ENCODE measurements at places on chromosomes 4 and X.
A peak's percentile ranks its signal among the peaks of the same experiment; 100 is the strongest.

- DNase-seq = no peak
These were observed 366.6 kb upstream of the GRIA3 start for GRCh38 chrX:122817321-122817955.

DNA sequence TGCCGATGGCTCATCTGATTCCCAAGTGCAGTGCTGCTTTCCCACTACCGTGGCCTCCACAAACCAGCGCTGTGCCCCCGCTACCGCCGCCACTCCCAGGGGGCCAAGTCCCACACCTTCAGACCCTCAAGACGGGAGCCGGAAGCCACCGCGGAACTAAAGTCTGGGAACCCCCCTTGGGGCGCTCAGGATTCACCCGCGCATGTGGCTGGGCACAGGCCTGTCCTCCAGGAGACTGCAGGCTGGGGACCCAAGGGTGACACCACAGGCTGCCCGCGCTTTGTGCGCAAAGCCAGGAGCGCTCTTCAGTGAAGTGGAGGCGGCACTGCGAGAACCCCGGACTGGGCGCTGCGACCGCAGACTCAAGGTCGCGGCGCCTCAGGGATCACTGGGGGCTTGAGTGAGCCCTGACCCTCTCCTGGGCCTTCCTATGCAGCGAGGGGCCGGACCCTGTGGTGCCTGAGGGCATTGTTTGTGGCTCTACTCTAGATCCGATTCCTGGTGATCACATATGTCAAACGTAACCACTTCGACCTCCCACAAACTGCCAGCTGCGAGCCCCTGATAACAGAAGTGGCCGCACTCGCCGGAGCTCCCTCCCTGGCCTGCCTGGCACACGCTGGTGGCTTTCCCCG, 20.4 kb upstream of the TBC1D14 start:
- DNase-seq = peak; percentile 82

DNA sequence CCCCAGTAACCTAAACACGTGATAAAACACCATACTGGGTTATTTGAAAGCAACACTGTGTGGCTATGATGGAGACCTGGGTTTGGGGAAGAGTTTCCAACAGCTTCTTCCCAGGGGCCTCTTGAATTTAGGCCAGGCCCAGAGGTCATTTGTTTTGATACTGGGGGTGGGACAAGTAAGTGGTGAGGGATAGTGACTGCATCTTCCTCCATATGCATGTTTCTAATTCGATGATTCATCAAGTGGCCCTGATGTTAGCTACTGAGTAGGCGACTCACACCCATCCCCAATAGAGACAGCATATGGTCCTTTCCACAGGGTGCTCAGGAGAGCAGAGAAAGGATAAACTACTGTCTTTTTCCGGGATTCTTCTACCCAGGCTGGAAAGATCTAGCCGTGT, 2.7 kb downstream of the NDP start:
- DNase-seq = no peak

DNA sequence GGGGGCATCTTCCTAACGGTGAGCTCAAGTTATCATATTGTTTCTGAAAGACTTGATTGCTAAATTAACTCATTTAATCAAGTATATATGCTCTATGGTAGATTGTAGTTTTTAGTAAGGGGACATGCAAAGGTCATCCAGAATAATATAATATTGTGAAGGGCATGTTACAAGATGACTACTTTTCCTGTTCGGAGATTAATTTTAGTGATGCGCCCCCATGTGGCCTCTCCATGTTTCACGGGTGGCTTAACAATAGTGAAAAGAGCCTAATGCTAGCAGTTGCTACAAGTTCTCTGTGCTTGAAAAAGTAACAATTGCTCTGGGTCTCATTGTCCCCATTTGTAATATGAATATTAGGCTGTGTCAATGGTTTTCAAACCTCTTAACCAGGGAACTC, 12.2 kb downstream of the SMPX start:
- DNase-seq = peak; percentile 26

GRCh38 chrX:40524423-40524822, 56.3 kb upstream of the ATP6AP2 start:
- no peak for DNase-seq

- no peak for DNase-seq
These were observed 24.3 kb upstream of the TEX13C start for GRCh38 chrX:125295337-125295736.

DNA sequence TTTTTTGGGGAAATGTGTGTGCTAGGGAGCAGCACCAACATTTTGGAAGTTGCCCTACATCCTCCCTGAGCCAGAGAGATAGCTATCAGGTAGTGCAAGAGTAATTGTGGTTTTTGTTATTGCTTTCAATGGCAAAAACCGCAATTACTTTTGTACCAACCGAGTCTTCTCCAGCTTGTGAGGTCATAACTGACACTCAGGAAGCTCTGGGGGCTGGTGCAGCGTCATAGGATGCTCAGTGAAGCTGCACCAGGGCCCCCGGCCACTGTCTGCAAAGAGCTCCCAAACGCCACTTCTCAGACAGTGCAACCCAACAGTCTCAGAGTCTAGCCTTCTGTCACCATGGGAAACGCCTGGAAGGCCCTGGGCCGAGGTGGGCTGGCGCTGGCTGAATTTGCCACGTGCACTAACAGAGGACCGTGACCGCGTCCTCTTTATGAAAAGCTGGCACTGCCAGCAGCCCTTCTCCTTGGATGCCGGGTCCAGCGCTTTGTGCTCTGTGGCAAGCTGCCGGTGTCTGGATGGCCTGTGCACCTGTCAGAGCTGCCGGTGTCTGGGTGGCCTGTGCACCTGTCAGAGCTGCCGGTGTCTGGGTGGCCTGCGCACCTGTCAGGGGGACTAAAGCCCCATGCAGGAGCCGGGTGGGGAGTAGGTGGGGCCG, 19.4 kb downstream of the SH3TC1 start:
- no peak for DNase-seq

DNA sequence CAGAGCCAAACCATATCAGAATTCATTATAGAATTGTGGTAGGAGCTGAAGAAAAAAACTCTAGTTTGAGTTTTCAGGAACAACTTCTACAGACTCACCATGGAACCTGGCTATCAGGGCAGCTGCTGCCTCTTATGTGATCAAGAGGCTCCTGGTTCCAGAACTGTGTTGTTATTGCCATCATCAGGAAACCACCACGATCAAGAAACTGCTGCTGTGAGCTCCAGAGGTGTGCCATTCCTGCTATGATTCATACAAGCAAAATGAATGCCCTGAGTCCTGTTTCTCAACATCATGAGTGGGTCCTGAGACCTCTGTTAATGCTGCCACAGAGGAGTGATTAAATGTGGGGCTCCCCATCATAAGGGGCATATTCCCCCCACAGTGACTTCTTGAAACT, 43.7 kb downstream of the TASL start:
- DNase-seq = no peak

DNA sequence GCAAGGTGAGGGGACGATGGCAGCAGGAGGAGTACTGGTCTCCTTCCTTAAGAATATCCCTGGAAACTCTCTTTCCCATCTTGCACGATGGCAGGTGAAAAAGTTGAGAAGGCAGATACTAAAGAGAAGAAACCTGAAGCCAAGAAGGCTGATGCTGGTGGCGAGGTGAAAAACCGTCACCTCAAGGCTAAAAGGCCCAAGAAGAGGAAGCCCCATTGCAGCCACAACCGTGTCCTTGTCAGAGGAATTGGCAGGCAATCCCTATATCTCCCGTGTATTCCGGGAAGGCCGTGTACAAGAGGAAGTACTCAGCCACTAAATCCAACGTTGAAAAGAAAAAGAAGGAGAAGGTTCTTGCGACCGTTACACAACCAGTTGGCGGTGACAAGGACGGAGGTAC, 40.0 kb downstream of the CRLF2 start:
- DNase-seq = no peak

- peak; percentile 17 for DNase-seq
These were observed 17.0 kb upstream of the SLAIN2 start for GRCh38 chr4:48324281-48324680.

GRCh38 chrX:112628288-112628687, 51.5 kb downstream of the LHFPL1 start:
- DNase-seq = no peak

DNA sequence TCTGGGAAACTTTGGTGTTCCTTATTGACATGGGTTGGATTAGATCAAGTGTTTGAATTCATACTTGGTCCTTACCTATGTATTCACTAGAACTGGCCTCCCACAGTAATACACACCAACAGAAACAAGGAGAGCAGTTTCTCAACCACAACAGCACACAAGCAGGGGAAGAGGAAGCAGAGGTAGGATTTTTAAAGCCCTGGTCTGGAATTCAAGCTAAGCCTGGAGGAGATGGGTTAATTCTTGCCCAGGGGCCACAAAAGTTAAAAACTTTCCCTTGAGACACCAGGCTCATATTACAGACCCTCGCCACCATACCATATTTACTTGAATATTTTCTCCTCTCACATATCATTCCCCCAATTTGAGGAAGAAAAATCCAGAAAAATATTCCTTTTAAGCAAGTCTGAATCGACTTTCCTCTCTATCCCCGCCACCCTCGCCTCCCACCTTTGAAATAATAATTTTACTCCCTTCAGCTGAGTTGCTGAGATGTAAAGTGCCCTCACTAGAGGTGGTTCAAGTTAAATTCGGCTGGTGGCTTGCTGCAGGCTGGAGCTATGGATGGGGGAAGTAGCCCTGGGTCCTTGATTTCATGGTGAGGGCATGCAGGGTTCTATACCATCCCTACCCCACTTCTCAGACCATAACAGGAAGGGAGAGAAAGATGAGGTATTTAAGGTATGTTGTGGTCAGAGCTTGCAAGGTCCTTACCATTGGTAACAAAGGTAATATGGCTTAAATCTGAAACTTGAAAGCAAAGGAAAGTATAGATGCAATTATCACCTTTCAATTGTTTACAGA, 440.2 kb downstream of the INPP4B start:
- DNase-seq = peak; percentile 10

DNA sequence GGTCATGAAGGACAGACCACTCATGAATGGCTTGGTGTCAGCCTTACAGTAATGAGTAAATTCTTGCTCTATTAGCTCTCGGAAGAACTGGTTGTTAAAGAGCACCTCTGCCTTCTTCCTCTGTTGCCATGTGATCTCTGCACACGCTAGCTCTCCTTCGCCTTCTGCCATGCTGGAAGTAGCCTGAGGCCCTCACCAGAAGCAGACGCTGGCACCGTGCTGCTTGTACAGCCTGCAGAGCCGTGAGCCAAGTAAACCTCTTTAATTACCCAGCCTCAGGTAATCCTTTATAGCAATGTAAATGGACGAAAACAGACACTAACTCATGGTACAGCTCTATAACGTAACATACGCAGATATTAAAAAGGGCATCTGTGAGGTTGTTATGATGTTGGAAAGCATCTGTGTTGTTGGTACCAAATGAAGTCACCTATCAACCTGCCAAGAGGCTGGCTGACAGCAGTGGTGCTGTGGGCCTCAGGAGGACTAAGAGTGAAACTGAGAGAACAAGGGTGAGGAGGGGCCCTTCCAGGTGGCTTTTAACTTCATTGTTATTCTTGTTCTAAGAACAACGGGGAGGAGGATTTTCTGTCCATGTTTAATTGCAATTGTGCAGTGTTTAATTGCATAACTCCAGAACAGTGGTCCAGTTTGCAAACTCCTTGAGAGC, 69.2 kb downstream of the CRMP1 start:
- DNase-seq = no peak

DNA sequence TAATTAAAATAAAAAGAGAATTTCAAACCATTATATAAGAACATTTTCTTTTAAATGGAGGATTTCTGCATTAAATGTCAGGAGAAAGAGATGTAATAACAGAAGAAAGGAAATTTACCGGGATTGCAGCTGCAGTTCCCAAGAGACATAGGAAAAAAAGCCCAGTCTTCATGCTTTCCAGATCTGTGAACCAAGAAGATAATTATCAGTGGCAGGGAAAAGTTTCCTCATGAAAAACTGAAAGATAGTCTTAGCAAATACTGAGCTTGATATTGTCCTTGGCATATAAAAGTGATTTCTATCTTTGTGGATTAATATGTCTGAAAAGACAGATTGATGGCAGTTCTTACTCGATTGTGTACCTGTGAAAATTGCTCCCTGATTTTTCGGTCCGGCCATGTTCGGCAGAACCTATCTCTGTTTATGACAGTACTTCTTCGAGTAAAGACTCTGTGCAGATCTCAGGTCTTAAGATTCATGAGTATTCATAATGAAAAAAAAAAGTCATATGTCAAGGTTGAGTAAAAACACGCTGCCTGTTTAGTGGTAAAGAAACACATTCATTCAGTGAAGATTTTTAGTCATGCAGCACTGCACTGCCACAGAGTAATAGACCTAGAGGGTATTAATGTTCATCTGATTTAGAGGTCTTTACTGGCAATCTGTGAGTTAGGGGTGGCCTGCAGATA, 29.6 kb downstream of the SPARCL1 start:
- DNase-seq = no peak

DNA sequence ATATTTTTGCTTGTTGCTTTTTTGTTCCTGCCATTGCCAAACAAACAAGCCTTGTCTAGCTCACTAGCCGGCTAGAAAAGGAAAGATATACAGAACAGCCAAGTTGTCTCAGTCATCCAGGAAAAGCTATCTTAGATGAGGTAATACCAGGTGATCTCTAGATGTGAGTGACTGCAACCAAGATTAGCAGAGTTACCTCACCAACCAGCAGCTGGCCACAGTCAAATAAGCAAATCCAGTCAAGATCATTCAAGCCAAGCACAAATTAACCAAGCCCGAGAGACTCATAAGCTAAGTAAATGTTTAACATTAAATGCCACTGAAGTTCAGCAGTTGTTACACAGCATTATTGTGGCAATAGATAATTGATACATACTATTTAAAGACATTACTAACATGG, 108.6 kb downstream of the CENPC start:
- DNase-seq = no peak

DNA sequence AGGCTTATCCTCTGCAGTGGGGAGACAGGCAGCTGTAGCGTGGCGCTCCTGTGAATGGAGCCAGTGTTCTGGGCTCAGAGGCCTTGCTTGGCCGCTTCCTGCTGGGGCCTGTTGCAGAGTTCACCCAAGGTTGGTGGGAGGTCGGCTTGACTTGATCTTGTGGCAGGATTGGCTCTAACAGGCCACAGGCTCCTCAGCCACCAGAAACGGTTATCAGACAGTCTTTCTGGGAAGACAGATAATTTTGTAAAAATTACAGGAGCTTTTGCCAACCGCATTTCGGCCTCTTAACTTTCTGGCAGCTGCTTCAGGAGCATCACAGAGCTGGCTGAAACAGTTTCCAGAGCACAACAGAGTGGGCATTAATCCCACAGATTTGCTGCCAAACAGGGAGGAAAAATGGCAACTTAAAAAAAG, 66.4 kb downstream of the DIPK2B start:
- DNase-seq = no peak

- no peak for DNase-seq
These were observed 95.0 kb downstream of the GASK1B start for GRCh38 chr4:158077835-158078234.

- DNase-seq = no peak
These were observed 606.9 kb downstream of the RPA4 start for GRCh38 chrX:97490656-97491055.

DNA sequence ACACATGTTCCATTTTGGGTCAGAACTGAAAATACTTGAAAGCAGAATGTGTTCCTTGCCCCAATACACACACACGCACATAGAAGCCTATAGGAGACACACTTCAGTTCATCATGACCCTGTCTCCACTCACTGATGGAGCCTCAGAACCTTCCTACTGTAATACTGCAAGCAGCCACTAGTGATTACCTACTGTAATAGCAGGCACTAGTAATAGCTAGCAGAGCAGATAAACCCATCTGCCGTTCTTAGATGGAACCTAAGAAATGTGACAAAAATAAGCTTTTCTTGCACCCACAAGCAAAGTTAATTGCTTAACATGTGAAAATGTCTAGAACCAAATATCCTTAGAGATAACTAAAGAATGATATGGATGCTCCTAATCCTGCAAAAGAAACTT, 13.6 kb downstream of the AMTN start:
- no peak for DNase-seq

Data from erythroblast (primary cell).